ENCODE measurements at places on chromosomes 2 and 18.

DNA sequence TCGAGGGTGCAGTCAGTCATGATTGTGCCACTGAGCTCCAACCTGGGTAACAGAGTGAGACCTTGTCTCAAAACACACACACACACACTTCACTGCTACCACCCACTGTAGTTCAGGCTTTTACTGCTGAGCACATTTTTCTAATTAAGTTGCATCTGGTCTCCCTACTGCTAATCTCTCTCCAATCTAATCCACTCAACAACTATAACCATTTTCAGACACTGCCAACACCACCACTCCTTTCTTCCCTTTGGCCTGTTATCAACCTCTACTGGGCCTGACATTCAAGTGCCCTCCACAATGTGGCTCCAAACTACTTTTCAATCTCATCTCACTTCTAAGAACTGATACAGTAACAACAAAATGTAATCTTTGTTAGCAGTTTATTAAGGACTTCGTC is 44.8 kb downstream of the RMP24 start:
- no peak for DNase-seq

DNA sequence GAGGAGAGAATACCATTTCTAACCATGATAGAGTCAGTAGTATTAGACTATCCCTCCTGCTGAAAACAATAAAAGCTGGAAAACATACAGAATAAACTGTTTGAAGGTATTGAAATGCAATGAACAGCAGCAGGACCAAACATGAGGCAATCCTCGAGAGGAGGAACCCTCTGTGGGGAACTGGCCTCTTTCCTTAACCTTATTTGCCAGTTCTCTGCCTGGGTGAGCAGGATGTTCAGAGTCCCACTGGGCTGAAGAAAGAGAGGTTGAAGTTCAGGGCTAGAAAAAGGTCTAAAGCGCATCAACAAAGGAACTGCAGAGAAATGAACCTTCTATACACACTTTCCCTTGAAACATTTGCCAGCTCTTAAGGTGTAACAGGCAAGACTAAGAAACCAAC is 79.8 kb upstream of the FHL2 start:
- DNase-seq = no peak

DNA sequence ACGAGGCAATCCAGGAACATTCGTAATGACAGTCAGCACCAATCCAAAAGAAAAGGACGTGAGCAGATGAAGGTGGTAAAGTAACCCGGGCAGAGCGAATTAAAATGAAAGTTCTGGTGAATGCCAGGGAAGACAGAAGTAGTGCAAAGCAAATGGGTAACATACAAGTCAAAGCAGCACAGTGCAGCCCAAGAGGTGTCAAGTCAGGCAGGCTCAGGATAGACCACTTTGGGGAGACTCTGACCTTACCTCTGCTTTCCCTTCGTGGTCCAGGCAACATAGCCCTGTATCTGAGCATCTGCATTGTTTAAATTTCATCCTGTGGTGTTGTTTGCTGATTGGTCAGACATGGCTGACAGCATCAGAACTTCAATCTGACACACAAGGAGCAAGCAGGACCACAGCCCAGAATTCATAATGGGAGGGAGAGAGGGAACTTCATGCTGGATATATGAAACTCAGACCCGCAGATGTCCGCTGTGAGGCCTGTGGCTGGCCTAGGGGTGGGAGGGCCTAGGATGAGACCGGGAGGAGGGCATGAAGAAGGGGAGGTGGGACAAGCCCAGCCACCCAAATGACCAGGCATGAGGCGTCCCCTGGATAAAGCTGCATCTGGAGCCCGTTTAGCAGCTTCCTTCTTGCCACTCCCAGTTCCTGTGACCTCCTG is 285.7 kb downstream of the TCF4 start:
- no peak for DNase-seq

- DNase-seq = no peak
Measured at GRCh38 chr18:42915299-42915698, 200.2 kb downstream of the RIT2 start.

DNA sequence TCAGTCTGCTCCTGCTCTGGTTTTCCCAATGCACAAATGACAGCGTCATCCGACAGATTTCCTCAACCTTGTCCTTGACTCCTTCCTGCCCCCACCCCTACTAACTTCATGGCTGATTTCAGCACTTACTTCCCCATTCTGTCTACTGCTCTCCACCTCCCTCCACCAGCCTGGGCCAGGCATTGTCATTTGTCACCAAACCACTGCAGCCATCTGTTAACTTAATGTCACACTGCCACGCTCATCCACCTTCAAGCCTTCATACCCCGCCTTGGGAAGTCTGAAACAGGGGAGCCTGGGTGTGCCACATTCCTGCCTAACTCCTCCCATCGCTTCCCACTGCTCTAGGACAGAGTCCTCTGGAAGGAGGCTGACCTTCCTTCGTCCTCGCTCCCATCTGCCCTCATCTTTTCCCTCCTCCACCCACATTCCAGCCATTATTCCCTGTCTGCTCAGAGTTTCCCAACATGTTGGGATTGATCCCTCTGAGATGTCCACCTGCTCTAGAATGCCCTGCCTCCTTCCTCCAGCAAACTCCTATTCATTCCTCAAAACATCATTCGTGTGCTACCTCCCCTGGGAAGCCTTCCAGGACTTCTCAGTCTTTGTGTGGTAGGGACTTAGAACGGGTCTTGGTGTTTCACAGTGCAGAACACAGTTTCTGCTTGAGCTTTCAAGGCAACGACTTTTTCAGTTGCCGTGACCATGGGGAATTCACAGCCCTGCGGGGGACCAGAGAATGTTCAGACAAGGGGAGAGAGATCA is 42.2 kb upstream of the SMAD7 start:
- DNase-seq = no peak

DNA sequence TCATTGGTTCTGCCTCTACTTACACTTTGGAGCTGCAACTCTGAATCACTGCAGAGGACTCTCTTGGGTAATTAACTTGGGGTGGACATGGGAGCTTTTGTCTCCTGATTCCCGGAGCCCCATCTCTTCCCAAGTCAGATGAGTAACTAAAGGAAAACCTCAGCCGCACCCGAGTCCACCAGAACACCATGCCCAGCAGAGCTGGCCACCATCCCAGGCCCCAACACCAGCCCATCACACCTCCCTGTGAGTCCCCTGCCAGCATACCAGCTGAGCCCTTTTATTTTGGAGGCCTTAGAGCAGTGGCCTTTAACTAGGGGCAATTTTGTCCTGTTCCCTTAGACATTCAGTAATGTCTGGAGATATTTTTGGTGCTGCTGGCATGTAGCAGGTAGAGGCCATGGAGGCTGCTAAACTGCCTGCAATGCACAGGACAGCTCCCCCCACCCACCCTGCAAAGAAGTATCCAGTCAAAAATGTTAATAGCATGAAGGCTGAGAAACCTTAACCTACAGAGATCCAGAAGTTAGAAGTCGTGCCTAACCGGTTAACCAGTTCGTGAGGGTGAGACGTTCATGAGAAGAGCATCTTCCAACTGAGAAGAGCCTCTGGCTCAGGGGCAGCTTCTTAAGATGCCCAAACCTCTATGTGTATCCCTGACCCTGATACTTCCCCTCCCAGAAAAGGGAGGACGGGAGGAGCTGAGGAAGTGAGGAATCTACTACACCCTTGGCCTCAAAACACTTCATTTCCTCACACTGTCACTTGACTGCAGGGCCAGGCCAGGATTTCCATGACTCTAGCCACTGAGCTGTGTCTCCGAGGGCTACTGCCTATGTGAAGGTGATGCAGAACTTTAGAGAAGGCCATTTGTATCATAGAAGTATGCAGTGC is 139.9 kb upstream of the EPAS1 start:
- DNase-seq = no peak

GRCh38 chr2:101753720-101754490 is 56.4 kb downstream of the MAP4K4 start:
- no peak for DNase-seq

DNA sequence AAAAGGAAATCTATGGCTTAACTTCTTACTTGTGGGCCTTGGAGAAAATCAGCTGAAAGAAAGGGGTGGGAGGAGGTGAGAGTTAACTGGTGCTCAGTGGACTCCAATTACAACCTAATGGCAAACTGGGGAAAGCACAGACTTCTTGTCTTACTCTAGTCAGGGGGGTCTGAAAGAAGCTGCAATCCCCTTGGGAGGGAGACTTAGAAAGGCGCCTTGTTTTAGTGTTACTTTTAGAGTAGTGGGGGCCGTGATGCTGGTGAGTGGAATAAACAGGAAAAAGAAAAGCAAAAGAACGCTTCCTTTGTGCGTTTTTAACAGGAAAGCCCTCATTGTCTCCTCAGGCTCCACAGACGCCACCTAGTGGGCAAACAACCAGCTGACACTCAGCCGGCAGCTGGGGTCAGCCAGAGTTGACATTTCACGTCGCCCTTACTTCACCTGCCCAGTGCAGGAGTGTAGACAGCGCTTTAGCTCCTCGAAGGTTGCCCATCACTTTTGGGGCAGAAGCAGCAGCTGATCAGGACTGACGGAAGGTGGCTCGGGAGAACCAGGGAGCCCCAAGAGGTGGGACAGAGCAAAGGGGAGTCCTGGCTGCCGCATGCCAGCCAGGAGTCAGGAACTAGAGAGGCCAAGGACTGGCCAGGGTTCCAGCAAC is 55.9 kb upstream of the GORASP2 start:
- peak; percentile 60 for DNase-seq

GRCh38 chr2:241798631-241799521 is 10.1 kb upstream of the NEU4 start:
- no peak for DNase-seq

- no peak for DNase-seq
Measured at GRCh38 chr2:100924520-100925451, 77.3 kb upstream of the RPL31 start.

- no peak for DNase-seq
Measured at GRCh38 chr2:31049916-31050588, 88.2 kb downstream of the GALNT14 start.

DNA sequence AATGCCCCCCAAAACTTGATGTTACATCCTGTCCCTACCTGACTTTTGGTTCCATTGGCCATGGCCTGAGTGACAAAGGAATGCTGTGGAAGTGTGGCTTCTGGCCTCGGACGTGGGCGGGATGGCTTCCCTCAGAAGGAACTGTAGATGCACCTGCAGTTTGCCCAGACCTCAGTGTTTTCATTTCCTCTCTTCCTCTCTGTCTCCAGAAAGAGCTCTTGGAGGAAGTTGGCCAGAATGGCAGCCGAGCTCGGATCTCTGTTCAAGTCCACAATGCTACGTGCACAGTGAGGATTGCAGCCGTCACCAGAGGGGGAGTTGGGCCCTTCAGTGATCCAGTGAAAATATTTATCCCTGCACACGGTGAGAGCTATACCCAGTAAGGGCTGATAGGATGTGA is 61.0 kb upstream of the TMEM87B start:
- DNase-seq = no peak

GRCh38 chr2:44143701-44144100 is 25.0 kb upstream of the PPM1B start:
- DNase-seq = no peak

- DNase-seq = no peak
Measured at GRCh38 chr2:98926601-98927000, 9.4 kb downstream of the CRACDL start.

DNA sequence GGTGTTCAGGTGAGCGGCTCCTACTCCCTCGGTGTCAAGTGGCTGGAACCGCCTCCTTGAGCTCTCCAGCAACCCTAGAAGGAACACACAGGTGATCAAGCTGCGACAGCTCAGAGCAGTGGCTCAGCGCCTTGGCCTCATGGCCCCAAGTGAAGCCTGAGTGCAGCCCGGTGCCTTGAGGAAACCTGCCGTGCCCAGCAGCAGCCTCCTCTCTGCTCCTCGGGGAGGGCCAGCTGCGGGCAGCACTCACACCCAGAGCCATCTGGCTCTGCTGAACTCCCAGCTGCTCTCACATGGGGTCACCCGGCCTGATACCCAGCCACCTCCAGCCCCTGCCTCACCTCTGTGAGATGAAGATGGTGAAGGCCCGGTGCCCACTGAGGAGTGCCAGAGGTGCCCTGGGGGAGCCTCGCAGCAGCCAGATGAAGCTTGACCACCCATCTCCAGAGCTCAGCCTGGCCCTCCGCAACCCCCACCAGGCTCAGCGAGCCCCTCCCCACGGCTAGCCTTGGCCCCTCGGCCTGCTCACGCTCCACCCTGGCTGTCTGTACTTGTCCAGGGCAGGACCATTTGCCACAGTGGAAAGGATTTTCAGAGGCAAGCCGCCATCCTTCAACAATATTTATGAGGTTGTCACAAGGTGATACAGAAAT is 70.6 kb upstream of the RAB6C start:
- DNase-seq = no peak

DNA sequence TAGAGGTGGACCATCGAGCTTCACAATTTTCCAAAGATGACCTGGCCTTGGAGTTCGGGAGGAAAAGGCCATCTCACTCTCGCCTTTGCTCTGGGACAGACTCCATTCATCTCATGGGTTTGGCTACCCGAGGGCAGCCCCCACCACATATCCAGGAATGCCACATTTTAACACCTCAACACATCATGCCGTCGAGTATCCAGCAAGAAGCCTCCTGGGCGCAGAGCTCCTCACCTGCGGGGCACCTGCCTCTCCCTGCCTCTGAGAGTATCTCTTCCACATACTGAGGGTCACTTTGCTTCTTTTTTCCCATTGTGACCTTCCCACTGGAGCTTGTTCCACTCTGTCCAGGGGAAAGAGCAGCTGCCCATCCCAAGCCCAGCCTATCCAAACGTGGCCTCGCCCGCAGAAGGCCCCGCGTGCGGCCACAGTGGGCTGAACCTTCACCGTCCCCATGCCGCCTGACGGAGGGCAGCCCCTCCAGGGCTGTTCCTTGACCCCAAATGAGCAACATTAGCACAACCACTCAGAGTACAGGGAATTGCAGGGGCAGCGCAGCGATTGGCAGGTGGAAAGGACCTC is 5.5 kb upstream of the LIMS2 start:
- DNase-seq = no peak
